ENCODE measurements at places on chromosomes 11 and 22.
A peak's percentile ranks its signal among the peaks of the same experiment; 100 is the strongest.

- peaks cover 27% of the 10 kb centered on the region for H3K4me1 ChIP-seq
- no peak overlapping the region for H3K4me3 ChIP-seq
- no peaks in the 10 kb centered on the region for H3K27me3 ChIP-seq
- peak overlapping the region; percentile 62 for H3K27ac ChIP-seq
Observed at GRCh38 chr11:74721479-74721835, 9.8 kb downstream of the CHRDL2 start.

- H3K4me3 ChIP-seq, result no peak overlapping the region
- no peaks in the 10 kb centered on the region for H3K36me3 ChIP-seq
- no peaks in the 10 kb centered on the region for H3K27me3 ChIP-seq
- no peak overlapping the region for H3K27ac ChIP-seq
Observed at GRCh38 chr22:26597026-26597425, 7.1 kb upstream of the TPST2 start.

DNA sequence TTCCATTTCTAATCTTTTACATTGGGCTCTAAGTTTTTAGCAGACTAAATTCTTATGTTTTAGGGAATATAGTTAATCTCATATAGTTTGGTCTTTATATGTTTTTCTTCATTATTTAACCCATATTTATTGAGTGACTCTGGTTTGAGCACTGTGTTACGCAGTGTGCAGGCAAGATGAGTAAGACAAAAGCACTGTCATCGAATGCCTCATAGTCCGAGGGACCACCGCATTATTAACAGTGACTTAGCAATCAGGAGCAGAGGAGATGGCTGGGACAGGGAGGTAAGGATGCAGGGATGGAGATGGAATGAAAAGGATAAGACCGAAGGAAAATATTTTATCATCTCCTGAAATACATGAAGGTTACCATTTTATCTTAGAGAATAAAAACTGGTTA is 65.2 kb upstream of the CTSC start:
- H3K27me3 ChIP-seq, result no peaks in the 10 kb centered on the region
- no peak overlapping the region for H3K4me3 ChIP-seq
- no peak for DNase-seq
- H3K36me3 ChIP-seq, result no peaks in the 10 kb centered on the region
- H3K27ac ChIP-seq, result no peak overlapping the region

- peaks cover 10% of the 10 kb centered on the region for H3K4me1 ChIP-seq
- DNase-seq, result no peak
- H3K27me3 ChIP-seq, result no peaks in the 10 kb centered on the region
- H3K27ac ChIP-seq, result no peak overlapping the region
Observed at GRCh38 chr11:62427630-62428233, 8.9 kb downstream of the SCGB1A1 start.

DNA sequence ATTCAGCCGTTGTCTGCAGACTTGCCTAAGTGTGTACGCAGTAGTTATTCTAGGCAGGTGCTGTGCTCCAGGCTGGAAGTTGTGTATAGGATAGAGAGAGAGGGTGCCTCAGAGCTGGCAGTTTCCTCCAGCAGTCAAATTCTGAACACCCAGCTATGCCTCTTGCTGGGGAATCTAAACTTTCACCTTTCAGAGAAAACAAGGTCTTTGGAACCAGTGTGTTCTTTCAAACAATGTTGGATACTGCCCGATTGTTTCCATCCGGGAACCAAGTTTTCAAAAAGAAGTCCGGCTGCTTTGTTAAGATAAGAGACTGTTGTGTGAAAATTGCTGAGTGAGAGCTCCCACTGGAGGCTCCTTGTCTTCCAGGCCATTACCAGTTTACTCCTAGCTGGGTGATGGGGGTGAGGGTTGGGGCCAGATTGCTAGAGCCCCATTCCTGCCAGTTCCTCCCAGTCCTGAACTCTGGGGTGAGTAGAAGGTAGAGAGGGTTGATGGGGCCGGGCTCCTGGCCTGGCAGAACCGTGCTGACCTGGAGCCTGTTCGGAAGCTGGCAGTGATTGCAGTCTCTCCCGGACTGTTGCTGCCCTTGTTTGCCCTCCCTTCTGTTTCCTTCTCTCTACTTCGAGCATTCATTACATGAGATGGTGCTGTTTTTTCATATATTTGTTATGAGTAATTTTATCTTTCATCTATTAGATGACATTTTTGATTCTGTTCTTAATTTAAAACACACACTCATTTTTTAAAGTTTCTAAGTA is 150.2 kb downstream of the TEAD1 start:
- no peak overlapping the region for H3K4me3 ChIP-seq
- peaks cover 16% of the 10 kb centered on the region for H3K4me1 ChIP-seq
- H3K27ac ChIP-seq, result no peak overlapping the region
- no peaks in the 10 kb centered on the region for H3K27me3 ChIP-seq
- DNase-seq, result no peak

DNA sequence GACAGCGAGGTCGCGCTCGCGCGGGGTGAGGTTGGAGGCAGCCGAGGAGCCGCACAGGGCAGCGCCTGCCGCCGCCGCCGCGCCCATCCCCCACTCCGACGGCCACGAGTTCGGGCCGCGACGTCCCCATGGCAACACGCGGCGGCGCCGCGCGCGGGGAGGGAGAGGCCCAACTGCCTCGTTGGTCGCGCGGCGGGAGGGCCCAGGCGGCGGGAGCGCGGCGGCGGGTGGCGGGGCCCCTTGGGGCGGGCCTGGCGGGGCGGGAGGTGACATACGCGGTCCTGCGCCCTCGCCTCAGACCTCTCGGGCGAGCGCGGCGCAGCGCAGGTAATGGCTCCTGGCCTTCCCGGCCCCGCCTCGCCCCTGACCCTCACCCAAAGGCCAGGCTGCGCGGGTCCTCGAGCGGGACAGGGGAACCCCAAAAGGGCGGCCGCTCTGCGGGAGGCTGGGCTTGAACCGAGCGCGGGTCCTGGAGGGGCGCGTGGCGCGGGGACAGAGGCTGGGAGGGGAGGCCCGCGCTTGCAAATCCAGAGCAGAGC is at the start of gene DEUP1:
DEUP1 (plus strand) TSS at position 297 of the 539 bp plus-strand sequence. CDS start 1,518 bp downstream, outside the sequence.
- DNase-seq, result peak; percentile 64
- peaks cover 10% of the 10 kb centered on the region for H3K4me1 ChIP-seq
- H3K4me3 ChIP-seq, result peak within 1 kb of the TSS; percentile 51

DNA sequence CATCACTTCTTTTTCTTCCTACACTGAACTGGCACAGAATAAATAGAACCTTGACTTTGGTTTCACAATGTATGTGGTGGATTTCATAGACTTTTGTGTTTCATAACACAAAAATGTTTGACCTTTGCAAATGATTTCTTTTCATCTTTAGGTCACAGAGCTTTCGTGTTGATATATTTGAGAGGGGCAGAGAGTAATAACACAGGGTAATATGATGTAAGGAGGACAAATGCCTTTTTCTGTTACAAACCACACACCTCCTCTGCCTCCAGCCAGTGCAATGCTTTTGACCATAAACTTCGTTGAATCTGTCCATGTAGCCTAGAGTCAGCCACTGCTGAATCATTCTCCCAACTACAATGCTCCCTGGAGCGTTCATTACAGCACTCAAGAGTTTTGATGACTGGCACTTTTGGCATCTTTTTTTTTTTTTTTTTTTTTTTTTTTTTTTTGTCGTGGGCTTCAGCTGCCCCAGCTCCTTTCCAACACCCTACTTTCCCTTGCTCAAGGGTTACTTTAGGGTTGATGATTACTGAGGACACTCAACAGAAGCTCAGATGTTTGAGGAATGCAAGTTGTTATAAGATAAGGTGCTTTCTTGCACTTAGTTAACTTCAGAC is 11.4 kb upstream of the CAT start:
- no peaks in the 10 kb centered on the region for H3K36me3 ChIP-seq
- peaks cover 4% of the 10 kb centered on the region for H3K27me3 ChIP-seq
- DNase-seq, result no peak
- H3K27ac ChIP-seq, result no peak overlapping the region
- no peak overlapping the region for H3K4me3 ChIP-seq
- H3K4me1 ChIP-seq, result no peaks in the 10 kb centered on the region

DNA sequence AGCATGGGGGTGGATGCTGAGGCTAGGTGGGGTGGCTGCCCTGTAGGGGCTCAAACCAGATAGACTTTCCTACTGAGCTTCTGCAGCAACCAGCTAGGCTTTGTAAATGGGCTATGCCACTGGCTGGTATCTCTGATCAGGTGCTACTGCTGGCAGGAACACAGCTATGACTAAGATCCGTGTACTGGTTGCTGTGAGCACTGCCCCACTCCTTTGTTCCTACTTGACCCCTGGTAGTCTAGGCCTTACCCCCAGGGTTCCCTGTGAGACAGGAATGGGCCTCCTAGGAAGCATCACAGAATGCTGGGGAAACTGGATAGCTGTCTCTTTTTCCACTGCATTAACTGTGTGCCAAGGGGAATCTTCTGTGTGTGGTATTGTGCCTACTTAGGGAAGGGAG is 58.4 kb upstream of the GAB2 start:
- H3K4me3 ChIP-seq, result no peak overlapping the region
- H3K36me3 ChIP-seq, result no peaks in the 10 kb centered on the region
- no peak overlapping the region for H3K27ac ChIP-seq
- H3K27me3 ChIP-seq, result no peaks in the 10 kb centered on the region
- H3K4me1 ChIP-seq, result no peaks in the 10 kb centered on the region
